GM23248 (cell line): ENCODE measurements at places on chromosomes 5 and 9. TPM values are rescaled to one million over a fixed set of nuclear protein-coding genes. Genes with fewer than 3 reads are reported as not detected.

ZNF454 gene
- total RNA-seq, result 0.97 and 1.9 TPM in 2 replicates

CNTLN gene
- 7.0 and 7.2 TPM in 2 replicates for total RNA-seq

GRCh38 chr5:87898574-87898973, 370.1 kb downstream of the TMEM161B start:
- no peak for DNase-seq

DNA sequence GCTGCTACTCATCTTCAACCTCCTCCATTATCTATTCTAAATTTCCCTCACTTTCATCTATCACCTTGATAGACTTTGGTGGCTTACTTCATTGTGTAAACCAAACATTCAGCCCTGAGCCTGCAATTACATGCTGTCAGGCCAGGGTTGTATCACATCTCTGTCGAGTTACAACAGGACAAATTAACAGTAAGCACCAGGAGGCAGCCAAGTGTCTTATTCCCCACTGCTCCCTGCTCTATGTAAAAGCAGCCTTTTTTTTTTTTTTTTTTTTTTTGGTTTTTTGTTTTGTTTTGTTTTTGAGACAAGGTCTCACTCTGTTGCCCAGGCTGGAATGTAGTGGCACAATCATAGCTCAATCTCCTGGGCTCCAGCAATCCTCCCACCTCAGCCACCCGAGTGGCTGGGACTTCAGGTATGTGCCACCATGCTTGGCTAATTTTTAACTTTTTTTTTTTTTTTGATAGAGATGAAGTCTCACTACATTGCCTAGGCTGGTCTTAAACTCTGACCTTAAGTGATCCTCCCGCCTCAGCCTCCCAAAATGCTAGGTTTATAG, 15.2 kb upstream of the ZCCHC9 start:
- no peak for DNase-seq

DNA sequence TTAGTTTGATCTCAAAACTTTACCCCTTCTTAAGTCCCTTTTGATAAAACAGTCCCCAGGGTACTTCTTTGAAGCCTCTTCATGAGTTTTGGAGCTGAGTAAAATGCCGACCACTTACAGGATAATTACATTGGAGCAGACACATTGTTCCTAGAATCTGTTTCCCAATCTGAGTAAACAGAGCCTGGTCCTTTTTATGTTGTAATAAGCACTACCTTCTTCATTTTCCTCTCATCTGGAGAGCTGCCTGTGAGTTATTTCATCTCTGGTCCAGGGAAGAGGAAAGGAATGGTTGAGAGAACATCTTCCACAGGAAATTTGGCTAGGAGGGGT, 26.3 kb upstream of the GALNT10 start:
- DNase-seq, result no peak

DNA sequence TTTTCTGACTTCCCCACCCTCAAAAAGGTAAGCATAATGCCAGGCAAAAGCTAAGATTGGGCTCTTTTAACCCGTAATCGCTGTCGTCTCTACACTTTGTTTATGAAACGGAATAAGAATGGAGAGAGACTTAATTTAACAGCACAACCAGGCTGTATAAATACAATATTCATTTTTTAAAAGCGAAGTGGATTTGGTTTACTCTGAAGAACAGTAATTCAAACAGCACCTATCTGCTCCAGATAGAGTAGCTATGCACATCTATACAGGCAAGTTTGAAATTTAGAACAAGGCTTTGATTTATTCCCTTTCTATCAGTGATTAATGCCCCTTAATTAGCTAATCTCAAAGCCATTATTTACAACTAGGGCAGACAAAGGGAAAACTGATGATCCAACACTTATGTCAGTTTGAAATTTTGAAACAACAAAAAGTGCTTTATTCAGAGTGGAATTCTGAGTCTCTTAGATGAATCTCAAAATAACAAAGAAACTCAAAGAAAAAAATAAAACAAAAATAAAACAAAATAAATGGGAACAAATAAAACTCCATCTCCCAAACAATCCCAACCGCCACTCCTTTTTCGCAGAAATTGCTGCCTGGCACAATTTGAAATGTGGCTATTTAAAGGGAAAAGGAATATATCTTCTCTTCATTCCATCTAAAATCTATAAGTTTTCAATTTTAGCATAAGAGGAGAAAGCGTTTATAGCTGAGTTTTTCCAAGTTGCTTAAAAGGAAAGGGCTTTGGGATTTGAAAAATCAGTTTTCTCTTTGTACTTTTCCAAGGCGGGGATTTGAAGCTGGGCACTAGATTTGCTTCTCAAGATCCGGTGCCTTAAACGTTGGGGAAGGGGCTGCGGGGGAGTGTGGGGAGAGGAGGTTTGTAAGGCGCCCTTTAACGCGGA, 298.6 kb downstream of the PARP8 start:
- DNase-seq, result no peak
